Astrocyte (in vitro differentiated cells and primary cell): ENCODE measurements at places on chromosomes 3 and 15.
A peak's percentile ranks its signal among the peaks of the same experiment; 100 is the strongest.

DNA sequence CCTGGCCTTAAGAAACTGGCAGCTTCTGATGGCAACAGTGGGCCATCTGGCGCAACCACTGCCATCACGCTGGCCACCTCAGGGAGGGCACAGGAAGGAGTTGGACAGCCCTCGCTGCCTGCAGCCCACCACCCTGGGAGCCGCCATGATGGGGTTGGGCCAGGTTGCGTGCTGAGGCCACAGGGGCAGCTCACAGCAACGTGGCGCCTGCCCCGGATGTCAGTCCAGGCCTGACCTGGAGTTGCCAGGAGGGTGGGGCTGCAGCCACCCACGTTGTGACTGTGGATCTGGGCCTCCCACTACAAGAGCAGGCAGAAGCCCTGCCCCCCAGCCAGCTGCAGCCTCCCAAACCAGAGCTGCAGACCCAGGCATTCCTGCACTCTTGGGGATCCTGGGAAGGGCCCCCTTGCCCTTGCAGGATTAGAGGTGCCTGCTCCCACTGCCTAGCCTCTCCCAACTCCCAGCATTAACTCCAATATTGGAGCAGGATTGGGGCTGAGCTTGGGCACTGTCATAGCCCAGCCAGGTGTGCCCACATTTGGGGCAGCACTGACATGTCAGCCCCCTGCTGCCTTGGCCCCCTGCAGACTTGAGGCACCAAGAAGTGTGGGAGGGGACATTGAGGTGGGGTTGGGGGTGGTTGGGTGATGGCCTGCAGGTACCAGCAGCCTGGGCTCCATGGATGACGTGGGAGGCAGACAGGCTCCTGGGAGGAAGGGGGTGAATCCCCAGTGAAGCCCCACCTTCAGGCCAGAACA is 468.9 kb upstream of the CCDC54 start:
- no peak for DNase-seq

- DNase-seq, result peak; percentile 63
Observed at GRCh38 chr3:175193815-175194518, 334.8 kb downstream of the NAALADL2 start.

DNA sequence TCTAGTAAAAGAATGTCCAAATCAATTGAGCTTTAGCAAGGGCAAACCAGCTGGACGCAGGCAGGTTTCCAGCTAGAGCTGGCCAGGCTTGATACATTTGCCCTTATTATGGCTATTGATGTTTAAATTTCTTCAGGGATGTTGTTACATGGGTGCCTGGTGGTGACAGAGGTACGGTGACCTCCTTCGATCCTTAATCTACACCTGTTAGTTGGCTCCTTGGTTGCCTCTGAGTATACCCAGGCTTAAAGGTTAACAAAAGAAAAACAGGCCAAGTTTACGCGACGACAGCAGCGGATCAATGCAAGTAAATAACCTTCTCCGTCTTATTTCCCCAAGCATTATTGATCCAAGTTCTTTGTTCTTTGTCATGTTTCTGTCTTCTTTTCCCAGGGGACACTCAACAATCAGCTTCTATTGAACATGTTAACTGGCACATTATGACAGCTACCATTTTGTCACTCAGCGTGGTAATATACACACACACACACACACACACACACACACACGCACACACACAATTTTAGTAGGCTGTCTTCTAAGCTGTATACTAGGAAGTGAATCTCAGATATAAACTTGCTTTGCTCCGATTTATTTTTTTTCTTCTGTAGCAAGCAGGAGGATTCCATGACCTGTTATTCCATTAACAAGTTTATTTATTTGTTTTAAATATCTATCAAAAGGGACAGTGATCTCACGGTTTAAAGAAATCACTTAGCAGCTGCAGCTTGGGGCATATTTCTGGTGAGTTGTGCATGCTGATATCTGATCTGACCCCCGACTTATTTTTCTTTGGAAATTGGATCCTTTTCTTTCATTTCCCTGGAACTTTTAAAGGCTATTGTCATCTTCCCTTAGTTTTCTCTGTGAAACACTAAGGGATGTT is 844.7 kb downstream of the MCTP2 start:
- no peak for DNase-seq

DNA sequence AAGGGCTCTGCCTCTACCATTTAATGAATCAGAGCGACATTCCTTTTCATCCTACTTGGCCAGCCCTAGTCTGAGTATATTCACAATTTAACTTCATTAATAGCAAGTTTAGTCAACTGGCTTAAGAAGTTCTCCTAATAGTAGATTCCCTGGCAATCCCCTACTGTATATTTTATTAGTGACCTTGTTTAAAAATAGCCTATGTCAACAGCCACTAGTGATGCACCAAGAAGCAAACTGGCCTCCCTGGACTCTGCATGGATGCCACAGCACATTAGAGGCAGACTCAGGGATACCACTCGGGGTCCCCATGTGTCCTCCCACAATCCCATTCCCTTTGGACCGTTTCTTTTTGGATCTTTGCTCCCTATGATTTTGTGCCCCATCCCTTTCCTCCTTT is 83.6 kb downstream of the THSD4 start:
- no peak for DNase-seq

DNA sequence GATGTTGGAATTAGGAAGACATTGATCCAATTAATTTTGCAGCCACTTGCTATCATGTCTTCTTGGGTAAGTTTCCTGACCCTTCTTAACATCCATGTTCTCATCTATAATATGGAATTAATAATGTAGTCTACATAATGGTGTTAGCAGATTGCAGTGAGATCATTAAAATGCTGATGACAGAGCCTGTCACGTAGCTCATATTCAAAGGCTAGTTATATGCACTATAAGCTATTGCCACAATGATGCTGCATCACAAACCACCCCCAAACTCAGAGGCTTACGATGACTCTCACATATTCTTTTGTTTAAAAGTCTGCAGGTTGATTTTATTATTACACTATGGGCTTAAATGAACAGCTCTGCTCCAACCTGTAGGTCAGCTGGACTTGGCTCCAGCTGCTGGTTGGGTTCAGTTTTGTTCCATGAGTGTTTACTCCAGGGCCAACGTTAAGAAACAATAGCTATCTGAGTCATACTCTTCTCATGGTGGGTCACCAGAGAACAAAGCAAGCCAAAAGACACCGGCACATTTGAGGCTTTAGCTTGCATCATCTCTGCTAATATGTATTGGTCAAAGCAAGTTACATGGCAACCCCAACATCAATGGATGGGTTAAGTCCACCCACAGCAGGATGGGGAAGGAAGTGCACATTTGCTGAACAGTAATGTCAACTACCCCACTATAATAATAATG is 250.0 kb upstream of the SLCO3A1 start:
- DNase-seq, result peak; percentile 13

GRCh38 chr3:170725285-170725731 is 139.4 kb upstream of the SLC7A14 start:
- DNase-seq, result peak; percentile 73

DNA sequence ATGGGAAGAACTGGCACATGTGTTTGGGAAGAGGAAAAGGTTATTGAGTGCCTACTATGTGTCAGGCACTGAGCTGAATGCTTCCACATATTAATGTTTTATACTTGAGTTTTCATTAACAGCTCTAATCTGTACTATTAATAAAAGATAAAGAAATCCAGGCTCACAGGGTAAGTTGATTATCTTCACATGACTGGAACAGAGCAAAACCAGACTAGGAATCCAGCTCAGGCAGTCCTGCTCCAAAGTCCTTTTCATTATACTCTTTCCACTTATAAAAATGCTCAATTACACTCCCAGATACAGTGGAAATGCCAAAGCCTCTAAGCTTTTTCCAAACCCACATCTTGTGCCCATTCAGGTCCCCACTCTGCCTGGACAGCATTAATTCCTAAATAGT is 97.6 kb downstream of the TNIK start:
- DNase-seq, result no peak

GRCh38 chr15:85504749-85505676 is 124.6 kb downstream of the AKAP13 start:
- peak; percentile 41 for DNase-seq

GRCh38 chr3:17518189-17519059 is 224.0 kb downstream of the TBC1D5 start:
- no peak for DNase-seq

GRCh38 chr3:39385456-39386090 is 2.4 kb downstream of the SLC25A38 start:
- DNase-seq, result no peak

GRCh38 chr15:69849232-69849610 is 248.5 kb downstream of the TLE3 start:
- DNase-seq, result no peak

DNA sequence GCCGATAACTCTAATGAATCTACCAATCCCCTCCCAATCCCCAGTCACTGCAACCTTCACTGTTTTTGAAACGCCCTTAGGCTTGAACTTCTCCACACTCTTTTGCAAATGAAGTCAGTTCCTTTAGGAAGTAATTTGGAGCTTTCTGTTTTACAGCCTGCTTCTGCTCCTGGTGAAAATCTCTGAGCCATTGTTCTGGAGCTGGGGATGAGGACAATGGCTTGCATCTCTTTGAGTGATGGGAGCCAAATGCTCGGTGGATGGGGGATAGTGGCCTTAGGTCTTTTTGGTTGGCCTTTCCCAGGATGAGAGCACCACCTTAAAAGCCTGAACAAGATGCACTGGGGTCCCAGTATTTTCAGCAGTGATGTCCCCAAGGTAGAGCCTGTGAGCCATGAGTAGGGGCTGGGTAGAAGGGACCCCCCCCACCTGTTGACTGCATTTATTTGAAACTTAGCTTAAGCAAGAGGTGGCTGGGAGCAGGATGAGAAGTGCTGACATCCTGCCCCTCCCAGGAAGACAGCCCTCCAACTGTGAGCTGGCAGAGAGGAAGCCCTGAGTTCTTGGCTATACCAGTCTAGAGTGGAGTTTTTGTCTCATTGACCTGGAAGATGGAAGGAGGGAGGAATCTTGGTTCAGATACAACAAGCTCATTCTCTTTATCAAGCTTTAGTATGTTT is 7.6 kb upstream of the MYO5C start:
- DNase-seq, result no peak

DNA sequence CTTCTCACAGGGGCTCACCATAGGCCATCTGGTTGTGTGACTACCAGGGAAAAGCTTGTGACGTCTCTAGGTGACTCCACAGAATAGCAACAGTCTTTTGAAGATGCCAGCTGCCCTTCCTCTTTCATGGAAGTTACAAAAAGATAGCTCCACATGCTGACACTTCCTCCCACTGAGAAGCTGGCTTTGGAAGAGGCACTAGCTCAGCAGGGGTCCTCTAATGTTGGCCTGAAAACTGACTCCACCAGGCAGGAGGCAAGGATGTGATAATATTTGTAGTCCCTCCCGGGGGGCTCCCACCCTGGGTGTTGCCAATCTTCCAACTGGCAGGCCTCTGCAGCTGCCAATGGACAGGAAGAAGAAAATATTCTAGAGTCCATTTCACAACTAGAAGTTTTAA is 343.5 kb downstream of the NEK10 start:
- no peak for DNase-seq

- DNase-seq, result no peak
Observed at GRCh38 chr3:128618398-128618726, 32.3 kb downstream of the RPN1 start.

DNA sequence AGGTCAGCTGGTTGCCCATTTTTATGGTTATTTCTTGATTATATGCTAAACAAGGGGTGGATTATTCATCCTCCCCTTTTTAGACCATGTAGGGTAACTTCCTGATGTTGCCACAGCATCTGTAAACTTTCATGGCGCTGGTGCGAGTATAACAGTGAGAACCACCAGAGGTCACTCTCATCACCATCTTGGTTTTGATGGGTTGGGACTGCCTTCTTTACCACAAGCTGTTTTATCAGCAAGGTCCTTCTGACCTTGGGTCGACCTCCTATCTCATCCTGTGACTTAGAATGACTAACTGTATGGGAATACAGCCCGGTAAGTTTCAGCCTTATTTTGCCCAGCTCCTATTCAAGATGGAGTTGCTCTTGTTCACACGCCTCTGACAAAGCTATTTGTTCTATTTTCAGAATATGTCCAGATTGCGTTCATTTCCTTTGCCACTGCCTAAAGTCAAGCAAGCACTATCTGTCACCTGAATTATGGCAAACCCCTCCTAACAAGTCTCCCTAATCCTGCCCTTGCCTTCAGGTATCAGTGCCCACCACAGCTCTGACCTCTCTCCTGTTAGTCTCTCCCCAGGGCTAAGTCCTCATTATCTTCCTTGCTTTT is 308.5 kb downstream of the ROBO2 start:
- no peak for DNase-seq

- DNase-seq, result peak; percentile 23
Observed at GRCh38 chr15:60184579-60184978, 180.5 kb downstream of the FOXB1 start.

DNA sequence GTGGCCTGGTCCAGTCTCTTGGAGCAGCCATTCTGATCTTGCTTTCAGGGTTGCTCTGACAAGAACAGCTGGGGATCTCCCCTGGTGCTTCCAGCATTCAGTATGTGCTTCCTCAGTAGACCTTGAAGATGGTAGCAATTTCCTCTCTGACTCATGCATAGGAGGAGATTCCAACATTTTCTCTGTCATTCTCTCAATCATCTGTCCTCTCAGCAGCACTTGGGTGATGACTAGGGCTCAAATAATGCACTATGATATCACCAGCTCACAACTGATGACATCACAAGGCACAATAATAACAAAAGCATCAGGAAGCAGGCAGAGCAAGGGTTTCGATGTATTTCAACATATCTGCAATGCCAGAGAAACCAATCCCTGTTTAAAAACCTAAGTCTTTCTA is 52.7 kb downstream of the NFKBIZ start:
- peak; percentile 86 for DNase-seq

GRCh38 chr3:197268294-197268693 is 30.1 kb downstream of the DLG1 start:
- DNase-seq, result no peak

DNA sequence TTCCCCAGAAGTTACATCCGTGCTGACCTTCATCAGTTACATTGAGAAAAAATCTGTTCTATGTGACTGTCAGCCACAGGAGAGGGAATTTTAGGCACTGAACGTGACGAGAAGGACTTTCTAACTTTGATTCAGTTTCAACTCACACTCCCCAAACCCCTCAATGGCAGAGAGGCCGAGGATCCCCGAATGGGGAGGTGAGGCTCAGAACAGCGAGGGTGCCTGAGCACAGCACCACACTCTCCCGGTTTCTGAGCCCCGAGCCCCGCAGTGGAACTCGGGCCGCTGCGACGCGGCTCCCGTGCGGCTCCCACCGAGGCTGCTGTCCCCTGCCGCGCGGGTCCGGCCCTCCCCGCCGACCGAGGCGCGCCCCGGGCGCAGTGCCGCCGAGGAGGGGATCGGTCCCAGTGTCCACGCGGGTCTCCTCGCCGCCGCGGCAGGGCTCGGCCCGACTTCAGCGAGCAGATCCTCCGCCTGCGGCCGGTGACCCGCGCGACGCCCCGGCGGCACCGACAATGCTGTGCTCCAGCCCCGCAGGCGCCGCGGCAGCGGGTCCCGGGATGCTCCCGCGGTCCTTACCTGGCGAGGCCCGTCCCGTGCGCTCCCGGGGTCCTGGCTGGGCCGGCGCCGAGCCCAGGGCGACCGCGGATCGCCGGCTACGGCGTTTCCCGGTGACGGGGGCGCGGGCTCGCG is 439 bp downstream of the CTXND1 start:
- no peak for DNase-seq

GRCh38 chr3:23217872-23218554 is 14.9 kb downstream of the UBE2E2 start:
- peak; percentile 31 for DNase-seq

GRCh38 chr3:109081746-109082510 is 36.0 kb downstream of the MORC1 start:
- peak; percentile 36 for DNase-seq

- peak; percentile 18 for DNase-seq
Observed at GRCh38 chr15:34018021-34018645, 20.9 kb downstream of the AVEN start.

GRCh38 chr3:174355505-174355904 is 503.6 kb upstream of the NAALADL2 start:
- no peak for DNase-seq
